ENCODE measurements at places on chromosomes 3 and 15.

- no peak for DNase-seq
Observed at GRCh38 chr3:197311591-197311990, 13.2 kb upstream of the DLG1 start.

GRCh38 chr3:145326666-145327065 lies 834.3 kb downstream of the PLOD2 start:
- no peak for DNase-seq

- no peak for DNase-seq
Observed at GRCh38 chr3:190646996-190647395, 133.1 kb downstream of the IL1RAP start.

GRCh38 chr15:99421172-99421656 lies 144.6 kb upstream of the MEF2A start:
- no peak for DNase-seq

- DNase-seq: no peak
Observed at GRCh38 chr3:64691051-64691450, 3.3 kb upstream of the ADAMTS9 start.
